NCI-H2029 treated with DMSO at 0.1 percent for 48 hours (cell line): ENCODE measurements at places on chromosomes 4 and X.

GRCh38 chr4:143381189-143382118 lies 44.8 kb downstream of the GAB1 start:
- DNase-seq, result peak; percentile 43

GRCh38 chr4:119125931-119126330 lies 9.7 kb upstream of the MYOZ2 start:
- DNase-seq, result no peak

GRCh38 chrX:11059933-11060332 lies 51.2 kb upstream of the HCCS start:
- no peak for DNase-seq

- DNase-seq, result no peak
Observed at GRCh38 chrX:39487166-39487968, 610.4 kb downstream of the BCOR start.

DNA sequence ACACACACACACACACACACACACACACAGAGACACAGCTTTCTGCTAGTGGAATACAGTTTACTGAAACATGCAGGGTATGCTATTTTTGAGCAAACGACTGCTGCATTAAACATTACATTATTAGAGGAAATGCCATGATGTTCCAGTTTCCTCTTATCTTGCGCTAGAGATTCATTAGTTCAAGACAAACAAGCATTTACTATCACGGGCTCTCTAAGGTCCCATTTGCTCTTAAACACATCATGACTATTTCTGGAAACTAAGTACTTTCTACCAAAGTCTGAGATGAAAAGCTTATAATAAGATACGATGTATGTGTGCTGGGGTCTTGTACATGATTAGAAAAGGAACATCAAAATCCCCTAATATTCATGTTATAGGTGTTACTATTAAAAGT lies 48.8 kb downstream of the RPS3A start:
- DNase-seq, result no peak

- peak; percentile 17 for DNase-seq
Observed at GRCh38 chrX:154534526-154535322, 11.9 kb downstream of the G6PD start.

GRCh38 chrX:134600714-134601113 lies 57.6 kb downstream of the PLAC1 start:
- DNase-seq, result no peak

DNA sequence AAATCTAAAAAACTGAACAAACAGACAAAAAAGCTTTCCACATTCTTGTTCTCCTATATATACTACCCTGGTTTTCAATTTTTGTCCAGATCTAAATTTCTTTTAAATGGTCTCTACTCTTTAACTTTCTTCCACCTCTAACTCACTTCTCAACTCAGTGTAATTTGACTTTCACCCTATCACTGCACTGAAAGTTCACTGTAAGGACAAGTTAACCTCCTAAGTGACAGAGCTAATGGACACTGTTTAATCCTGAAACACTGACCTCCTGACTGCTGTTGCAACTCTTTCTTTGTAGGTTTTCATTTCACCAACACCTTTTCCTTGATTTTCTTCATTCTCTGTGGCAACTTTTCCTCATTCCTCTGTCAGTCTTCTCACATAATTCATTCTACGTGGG lies 50.0 kb downstream of the ATOH1 start:
- no peak for DNase-seq

GRCh38 chrX:104255465-104255864 lies 732 bp upstream of the ESX1 start:
- DNase-seq, result no peak

GRCh38 chr4:78956975-78957374 lies 17.7 kb upstream of the PAQR3 start:
- DNase-seq, result no peak

GRCh38 chrX:11296051-11296450 lies 2.8 kb downstream of the AMELX start:
- DNase-seq, result no peak

DNA sequence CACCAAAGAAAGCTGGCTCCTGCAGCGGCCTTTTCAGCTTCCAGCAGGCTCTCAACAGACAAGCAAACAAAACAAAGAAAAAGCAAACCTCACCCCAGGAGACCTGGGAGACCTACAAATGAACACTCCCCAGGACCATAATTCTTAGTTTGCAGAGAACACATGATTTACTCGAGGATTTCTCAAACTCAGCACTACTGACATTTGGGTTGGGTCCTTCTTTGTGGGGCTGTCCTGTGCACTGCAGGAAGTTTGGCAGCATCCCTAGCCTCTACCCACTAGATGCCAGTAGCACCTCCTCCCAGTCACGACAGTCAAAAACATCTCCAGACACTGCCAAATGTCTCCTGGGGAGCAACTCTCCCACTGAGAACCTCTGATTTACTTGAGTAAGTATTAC lies 21.9 kb downstream of the APOO start:
- DNase-seq, result no peak

GRCh38 chr4:99817309-99817890 lies 773 bp downstream of the DAPP1 start:
- no peak for DNase-seq

DNA sequence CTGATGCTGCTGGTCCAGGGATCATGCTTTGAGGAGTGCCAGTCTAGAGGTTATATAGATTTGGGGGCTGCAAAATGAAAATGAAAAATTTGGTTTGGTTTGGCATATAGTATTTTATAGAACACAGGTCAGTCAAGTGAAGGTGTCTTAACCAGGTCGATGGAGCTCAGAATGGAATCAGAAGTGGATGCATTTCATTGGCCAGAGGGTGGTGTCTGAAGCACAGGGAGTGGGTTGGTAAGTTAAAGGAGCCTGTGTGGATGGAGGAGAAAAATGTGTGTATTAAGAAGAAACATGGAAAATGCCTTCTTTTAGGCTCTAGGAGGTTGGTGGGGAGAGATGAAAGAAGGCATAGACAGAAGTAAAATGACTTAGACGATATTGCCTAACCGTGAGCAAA lies 8.6 kb downstream of the GALNT7 start:
- no peak for DNase-seq

- DNase-seq, result peak; percentile 68
Observed at GRCh38 chr4:69984030-69984443, 11.7 kb upstream of the STATH start.

DNA sequence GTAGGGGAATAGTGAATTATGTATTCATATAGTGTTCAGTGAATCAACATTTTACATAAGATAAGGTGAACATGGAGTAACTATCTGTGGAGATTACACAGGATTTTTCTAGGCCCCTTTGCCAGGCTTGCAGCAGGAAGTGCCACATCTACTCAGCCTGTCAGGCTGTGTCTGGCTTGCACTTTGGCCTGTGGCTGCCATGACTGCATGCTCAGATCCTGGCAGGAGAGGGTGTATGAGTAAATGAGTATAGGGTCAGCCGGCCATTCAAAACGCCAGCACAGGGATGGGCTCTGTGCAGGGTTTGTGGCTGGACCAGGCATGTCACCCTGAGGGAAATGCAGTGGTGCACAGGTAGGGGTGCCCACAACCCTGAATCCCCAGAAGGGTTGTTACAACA lies 51.9 kb downstream of the UBQLN2 start:
- DNase-seq, result no peak

DNA sequence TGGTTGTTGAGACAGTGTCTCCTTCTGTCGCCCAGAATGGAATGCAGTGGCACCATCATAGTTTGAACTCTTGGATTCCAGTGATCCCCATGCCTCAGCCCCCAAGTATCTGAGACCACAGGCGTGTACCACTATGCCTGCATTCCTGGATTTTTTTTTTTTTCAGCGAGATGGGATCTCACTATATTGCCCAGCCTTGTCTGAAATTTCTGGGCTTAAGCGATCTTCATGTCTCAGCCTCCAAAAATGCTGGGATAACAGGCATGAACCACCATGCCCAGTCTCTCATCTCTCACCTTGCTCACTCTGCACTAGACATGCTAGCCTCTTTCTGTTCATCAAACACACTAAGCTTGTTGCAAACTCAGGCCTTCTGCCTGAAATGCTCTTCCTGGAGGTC lies 104.1 kb downstream of the UBE2K start:
- no peak for DNase-seq

DNA sequence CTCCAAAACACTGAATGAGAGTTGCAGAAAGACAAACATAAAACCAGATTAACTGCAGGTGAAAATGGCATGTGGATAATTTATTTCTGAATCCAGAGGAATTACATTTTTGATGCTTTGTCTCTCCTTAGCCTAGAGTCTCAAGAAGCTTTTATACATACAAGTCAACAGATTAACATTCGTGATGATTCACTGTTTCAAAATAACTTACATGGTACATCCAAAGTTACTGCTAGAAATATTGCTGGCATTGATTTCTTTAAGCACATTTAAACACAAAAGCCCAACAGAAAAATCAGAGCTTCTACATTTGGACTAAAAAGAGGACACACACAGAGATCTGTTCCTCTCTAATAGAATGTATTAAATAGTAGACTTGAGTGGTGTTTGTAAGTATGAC lies 105.6 kb downstream of the AMELX start:
- no peak for DNase-seq

- DNase-seq, result no peak
Observed at GRCh38 chr4:177771645-177772044, 329.4 kb upstream of the AGA start.

- DNase-seq, result no peak
Observed at GRCh38 chrX:46547857-46548256, 2.6 kb upstream of the ZNF674 start.

GRCh38 chr4:101870874-101871273 lies 80.3 kb downstream of the BANK1 start:
- no peak for DNase-seq

GRCh38 chr4:67483868-67484602 lies 61.3 kb downstream of the CENPC start:
- DNase-seq, result no peak

- DNase-seq, result no peak
Observed at GRCh38 chrX:45232139-45232538, 31.5 kb upstream of the DIPK2B start.

DNA sequence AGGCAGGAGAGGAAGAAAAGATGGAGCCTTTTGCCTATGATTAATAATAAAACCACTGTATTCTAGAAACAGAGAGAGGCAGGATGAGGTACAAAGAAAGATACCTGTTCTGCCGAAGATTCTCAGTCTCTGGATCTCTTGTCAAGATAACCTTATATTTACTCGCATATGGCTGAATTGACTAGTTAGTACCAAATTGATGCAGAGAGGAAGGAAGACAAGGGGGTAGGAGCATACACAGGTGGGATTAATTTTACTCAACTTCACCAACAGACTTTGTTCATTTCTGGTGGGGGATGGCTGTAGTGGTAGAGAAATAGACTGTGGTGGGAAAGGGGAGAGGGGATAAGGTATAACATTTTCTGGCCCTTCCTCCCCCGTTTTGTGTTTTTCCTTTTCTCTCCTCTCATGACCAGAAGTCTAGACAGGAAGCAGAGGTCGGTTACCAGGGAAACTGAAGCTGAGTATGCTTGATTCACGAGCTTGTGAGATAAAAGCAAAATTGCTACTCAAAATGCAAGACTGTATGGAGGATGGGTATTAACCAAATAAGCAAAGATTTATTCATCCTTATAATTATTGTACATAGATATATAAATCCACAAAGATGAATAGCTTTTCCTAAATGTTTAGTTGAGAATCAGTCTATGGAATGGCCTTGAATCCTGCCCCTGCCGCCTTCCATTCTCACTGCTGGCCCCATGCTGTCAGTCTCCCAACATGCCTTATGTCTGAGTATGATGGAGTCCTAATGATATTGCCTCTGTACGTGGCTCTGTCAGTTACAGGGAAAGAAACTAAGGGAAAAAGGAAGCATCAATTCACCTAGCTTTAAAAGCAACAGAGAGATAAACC lies 17.8 kb upstream of the PAGE2B start:
- DNase-seq, result no peak

- DNase-seq, result no peak
Observed at GRCh38 chr4:70711599-70711998, 10.2 kb upstream of the RUFY3 start.

- DNase-seq, result no peak
Observed at GRCh38 chr4:139458999-139459398, 5.1 kb downstream of the RAB33B start.

GRCh38 chr4:42638993-42639392 lies 17.9 kb downstream of the ATP8A1 start:
- DNase-seq, result no peak

- DNase-seq, result no peak
Observed at GRCh38 chrX:25068340-25068739, 52.6 kb upstream of the ARX start.
